Mammary microvascular endothelial cell (primary cell): ENCODE measurements at places on chromosomes 6 and 20. TPM values are rescaled to one million over a fixed set of nuclear protein-coding genes. Genes with fewer than 3 reads are reported as not detected.

The ABHD16A gene
- total RNA-seq = 36.2 and 38.2 TPM in 2 replicates

The VGLL2 gene
- not detected in 2 replicates for total RNA-seq

The EYA2 gene
- not detected in 2 replicates for total RNA-seq

The DDRGK1 gene
- total RNA-seq = 50.5 and 63.4 TPM in 2 replicates

The TUBB2B gene
- 14.3 and 15.9 TPM in 2 replicates for total RNA-seq

The PCK1 gene
- total RNA-seq = not detected in 2 replicates

The TRDN gene
- total RNA-seq = not detected in 2 replicates

The TRIM31 gene
- not detected in 2 replicates for total RNA-seq

The CCN6 gene
- not detected in 2 replicates for total RNA-seq

The AGER gene
- 0.59 and 1.3 TPM in 2 replicates for total RNA-seq

The CD109 gene
- total RNA-seq = 53.6 and 55.0 TPM in 2 replicates

The AKAP7 gene
- 3.1 and 5.3 TPM in 2 replicates for total RNA-seq

The CYP39A1 gene
- 0.20 and 0.33 TPM in 2 replicates for total RNA-seq

The CNR1 gene
- total RNA-seq = 0.05 TPM in 1 of 2 replicates, not detected in the other

The KIFC1 gene
- total RNA-seq = 41.9 and 45.2 TPM in 2 replicates

The ZSCAN23 gene
- total RNA-seq = 0.10 TPM in 1 of 2 replicates, not detected in the other

The BPIFA3 gene
- not detected in 2 replicates for total RNA-seq

The NFATC2 gene
- 9.4 and 10.7 TPM in 2 replicates for total RNA-seq

The SLC17A4 gene
- not detected in 2 replicates for total RNA-seq

The BCAS1 gene
- not detected in 2 replicates for total RNA-seq

The ZBTB12 gene
- total RNA-seq = 0.53 and 0.54 TPM in 2 replicates

The DNAJC5 gene
- 67.8 and 71.2 TPM in 2 replicates for total RNA-seq

The SRF gene
- 25.3 and 26.9 TPM in 2 replicates for total RNA-seq

The WFDC5 gene
- not detected in 2 replicates for total RNA-seq
